ENCODE measurements at places on chromosomes 16 and 17. TPM values are rescaled to one million over a fixed set of nuclear protein-coding genes. Genes with fewer than 3 reads are reported as not detected.

CCDC144A gene
- total RNA-seq, result 2.0 TPM

CCDC57 gene
- total RNA-seq, result 51.7 TPM

TBC1D3B gene
- 10.0 TPM for total RNA-seq

SMTNL2 gene
- total RNA-seq, result not detected

DNA sequence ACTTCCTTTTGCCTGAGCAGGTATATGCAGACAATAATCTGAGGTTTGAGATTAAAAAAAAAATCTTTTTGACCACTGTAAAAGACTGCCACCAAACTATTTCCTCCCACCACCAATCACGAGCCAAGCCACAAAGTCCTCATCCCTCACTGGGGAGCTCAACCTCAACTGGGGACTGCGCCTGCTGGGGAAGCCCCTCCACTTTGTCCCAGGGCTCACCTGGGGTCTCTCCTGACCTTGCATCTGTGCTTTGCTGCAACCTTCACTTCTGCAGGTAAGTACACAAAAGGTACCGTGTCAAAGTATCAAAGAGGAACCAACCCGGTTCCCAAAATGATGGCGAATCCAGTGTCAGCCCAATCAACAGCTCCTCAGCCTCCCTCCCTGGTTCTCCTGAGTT lies 35.5 kb downstream of the TLE7 start:
- H3K27ac ChIP-seq, result no peak overlapping the region
- H3K4me3 ChIP-seq, result no peak overlapping the region

DNA sequence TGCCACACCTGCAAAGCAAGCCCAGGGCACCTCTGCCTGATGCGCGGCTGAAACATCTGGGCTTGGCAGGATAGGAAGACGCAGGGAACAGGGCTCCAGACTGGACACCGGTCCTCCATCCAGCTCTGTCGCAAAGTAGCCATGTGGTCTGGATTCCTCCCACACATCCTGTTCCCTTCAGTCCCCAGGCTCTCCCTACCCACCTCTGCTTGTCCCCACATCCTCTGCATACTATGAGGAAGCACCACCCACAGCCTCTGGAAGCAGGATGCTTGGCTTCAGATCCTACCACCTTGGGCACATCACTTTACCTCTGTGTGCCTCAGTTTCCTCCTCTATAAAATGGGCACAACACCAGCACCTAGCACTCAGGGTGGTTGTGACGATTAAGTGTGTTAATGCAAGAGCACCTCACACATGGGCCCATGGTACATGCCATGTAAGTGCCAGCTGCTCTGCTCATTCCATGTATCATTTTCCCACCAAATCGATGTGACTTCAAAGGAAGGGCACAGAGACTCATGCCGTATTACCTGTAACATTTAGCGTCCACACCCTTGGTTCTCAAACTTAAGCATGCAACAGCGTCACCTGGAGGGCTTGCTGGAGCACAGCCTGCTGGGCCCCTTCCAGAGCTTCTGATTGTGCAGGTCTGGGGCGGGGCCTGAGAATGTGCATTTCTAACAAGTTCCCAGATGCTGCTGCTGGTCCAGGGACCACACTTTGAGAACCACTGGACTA lies 138.6 kb upstream of the SDK2 start:
- H3K4me1 ChIP-seq, result no peaks in the 10 kb centered on the region
- no peak for DNase-seq
- no peak overlapping the region for H3K27ac ChIP-seq
- H3K4me3 ChIP-seq, result no peak overlapping the region
- no peaks in the 10 kb centered on the region for H3K27me3 ChIP-seq
- H3K36me3 ChIP-seq, result no peaks in the 10 kb centered on the region

DNA sequence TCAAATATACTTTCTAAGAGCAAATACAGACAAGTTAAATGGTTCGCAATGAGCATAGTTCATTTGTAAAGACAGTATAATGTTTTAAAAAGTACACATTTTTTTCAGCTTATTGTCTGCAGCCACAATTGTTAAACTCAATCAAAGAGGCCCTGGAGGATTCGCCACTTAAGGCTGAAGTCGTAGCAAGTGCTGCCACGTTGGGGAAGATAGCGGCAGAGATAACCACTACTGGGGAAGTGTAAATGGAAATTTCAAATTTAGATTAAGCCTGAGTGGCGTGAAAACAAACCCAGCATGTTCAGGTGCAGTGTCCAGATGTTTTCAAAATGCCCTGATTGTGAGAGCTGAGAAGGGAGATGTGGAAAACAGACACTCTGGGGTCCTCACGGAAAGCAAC lies 8.4 kb downstream of the PMP22 start:
- H3K4me3 ChIP-seq, result no peak overlapping the region
- peaks cover 16% of the 10 kb centered on the region for H3K4me1 ChIP-seq
- no peaks in the 10 kb centered on the region for H3K36me3 ChIP-seq
- peaks cover 45% of the 10 kb centered on the region for H3K27me3 ChIP-seq
- no peak overlapping the region for H3K27ac ChIP-seq

GRCh38 chr16:14309906-14310305 lies 238.8 kb downstream of the MRTFB start:
- H3K36me3 ChIP-seq, result no peaks in the 10 kb centered on the region
- H3K27ac ChIP-seq, result no peak overlapping the region
- DNase-seq, result no peak
- H3K4me3 ChIP-seq, result no peak overlapping the region

- DNase-seq, result no peak
- no peak overlapping the region for H3K4me3 ChIP-seq
- no peak overlapping the region for H3K27ac ChIP-seq
- H3K36me3 ChIP-seq, result peaks cover 12% of the 10 kb centered on the region
Observed at GRCh38 chr17:19897090-19897837, 29.5 kb upstream of the ULK2 start.

GRCh38 chr17:31631766-31632165 lies 227.3 kb downstream of the COPRS start:
- peaks cover 16% of the 10 kb centered on the region for H3K27me3 ChIP-seq
- no peak overlapping the region for H3K4me3 ChIP-seq
- H3K4me1 ChIP-seq, result no peaks in the 10 kb centered on the region
- DNase-seq, result no peak
